CD4-positive, alpha-beta T cell treated with Interleukin-17A for 1 hour (primary cell): ENCODE measurements at places on chromosomes 1 and 21.
A peak's percentile ranks its signal among the peaks of the same experiment; 100 is the strongest.

GRCh38 chr1:178650934-178651511 is 74.0 kb upstream of the RALGPS2 start:
- no peak for DNase-seq

DNA sequence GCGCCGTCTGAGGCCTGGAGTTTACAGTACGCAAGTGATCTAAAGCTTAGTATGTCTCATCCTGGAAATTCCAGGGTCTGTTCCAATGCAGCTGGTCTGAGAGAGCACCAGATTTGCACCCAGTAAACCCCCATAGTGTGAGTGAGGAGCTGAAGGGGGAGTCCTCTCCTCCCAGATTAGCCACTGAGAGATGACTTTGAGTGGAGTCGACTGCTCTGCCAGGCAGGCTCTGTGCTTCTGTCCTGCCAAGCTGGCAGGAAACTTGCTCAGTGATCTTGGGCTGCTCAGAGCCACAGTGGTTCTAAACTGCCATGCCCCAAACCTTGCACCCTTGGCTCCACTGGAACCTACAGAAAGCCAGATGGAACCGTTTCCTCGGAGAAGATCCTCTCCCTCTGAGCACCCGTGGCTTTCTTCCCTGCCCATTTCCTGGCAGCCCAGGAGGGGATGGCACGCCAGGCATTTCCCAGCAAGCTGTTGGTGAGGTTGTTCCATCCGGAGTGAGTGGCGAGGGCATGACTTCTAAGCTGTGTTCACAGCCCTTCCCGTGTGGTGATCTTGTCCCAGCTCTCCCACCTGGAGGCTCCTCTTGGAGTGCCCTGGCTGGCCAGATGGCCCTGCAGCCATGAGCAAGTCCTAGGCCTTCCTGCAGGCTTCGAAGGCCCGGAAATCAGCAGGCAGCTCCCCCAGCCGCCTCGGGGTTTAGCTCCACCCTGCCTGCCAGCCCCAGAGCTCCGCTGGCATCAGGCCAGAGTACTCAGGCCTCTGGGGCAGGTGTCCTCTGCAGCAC is 125.9 kb upstream of the VAMP3 start:
- DNase-seq = no peak

- no peak for DNase-seq
These were observed 96.7 kb downstream of the ESRRG start for GRCh38 chr1:216626394-216627067.

- DNase-seq = no peak
These were observed 99.8 kb downstream of the KAZN start for GRCh38 chr1:14698314-14698713.

DNA sequence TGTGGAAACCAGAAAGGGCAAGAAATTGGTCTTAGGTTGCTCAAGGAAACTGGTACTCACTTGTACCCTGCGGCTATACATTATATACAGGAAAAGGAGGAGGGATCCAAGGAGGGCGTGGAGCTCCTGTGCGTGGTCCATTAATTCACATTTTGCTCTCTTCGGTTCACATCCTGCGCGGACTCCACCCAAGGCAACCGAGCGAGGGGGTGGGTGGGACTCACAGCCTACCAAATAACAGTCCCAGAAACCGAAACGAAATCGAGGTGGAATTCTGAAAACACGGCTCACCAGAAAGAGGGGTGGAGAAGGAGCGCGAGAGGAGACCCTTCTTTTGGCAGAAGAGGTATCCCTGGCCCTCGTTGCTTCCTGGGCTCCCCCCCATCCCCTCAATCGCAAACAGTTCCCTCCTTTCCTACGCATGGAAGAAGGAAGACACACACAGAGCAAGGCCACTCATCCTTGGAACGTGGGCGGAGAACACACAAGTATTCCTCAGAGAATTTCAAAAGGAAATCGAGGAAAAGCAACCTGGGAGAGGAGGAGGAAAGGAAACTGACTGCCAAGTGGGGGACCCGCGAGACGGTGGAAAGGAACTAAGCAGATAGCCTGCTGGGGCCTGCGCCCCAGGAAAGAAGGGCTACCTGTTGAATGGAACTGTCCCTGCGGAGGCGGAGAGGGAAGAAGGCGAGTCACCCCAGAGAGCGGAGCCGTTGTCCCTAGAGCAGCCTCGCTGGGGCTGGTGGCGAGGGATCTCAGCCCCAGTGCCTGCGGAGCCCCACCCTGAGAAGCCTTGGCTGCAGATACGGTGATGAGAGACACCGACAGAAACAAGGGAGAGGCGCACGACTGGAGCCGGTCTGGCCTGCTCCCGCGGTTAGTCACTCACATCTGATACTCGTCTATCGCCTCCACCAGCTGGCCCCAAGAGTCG is 705 bp downstream of the AIDA start:
- peak; percentile 74 for DNase-seq

DNA sequence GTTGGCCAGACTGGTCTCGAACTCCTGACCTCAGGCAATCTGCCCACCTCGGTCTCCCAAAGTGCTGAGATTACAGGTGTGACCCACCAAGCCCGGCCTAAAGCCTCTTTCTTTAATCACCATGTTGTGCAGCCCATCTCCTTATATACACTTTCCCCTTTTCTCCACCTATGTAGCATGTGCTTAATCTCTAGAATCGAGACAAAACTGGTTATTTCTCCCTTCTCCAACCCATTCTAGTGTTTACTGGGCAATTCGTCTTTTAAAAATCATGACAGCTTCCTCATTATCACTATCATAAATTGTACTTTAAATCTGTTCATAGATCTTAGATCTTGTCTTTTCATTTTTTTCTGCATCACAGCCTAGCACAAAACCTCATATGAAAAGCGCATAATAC is 285.7 kb downstream of the PDE4B start:
- DNase-seq = no peak

- DNase-seq = no peak
These were observed 48.5 kb downstream of the BRINP3 start for GRCh38 chr1:190429141-190429540.

DNA sequence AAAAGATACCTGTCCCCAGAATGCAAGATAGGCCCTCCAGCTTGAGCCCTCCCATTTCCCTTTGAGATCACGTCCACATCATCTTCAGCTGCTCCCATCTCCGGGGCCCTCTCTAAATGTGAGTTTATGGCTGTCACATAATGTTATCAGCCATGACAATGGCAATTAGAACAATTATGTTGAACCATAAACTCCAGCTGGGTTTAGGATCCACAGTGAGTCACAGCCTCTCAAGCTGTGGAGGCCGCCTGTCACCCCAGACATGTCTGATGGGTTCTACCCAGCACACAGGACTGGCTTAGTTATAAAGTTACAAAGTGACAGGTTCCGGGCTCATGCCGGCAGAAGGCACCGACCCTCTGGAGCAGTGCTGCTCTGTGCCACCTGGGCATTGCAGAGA is 597.3 kb downstream of the PTPRU start:
- DNase-seq = no peak

DNA sequence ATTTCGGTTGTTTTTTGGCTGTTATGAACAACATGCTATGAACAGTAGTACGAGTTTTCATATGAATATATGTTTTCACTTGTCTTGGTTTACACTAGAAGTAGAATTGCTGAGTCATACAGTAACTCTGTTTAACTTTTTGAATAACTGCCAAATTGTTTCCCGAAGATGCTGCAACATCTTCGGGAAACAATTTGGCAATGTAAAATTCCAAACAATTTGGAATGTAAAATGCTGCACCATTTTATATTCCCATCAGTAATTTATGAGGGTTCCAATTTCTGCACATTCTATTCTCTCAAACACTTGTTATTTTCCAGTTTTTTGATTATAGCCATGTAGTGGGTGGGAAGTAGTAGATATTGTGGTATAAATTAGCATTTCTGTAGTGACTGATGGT is 11.6 kb downstream of the PCBP3 start:
- DNase-seq = no peak

DNA sequence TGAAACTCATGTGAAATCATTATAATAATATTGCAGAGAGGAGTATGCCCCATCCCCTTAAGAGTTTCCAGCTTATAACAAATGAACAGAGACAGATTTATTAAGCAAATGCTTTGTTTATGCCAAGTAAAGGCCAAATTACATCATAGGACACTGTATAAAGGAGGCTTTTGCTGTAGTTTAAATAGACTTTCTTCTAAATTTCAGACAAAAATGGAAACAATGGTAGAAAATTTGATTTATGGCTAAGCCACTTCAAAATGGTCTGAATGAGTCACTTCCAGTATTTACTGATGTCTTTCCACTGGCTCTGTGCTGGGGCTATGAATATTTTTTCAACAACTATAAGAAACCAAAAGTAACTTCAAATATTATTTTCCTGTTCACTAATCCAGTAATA is 81.1 kb upstream of the ST6GALNAC5 start:
- no peak for DNase-seq

DNA sequence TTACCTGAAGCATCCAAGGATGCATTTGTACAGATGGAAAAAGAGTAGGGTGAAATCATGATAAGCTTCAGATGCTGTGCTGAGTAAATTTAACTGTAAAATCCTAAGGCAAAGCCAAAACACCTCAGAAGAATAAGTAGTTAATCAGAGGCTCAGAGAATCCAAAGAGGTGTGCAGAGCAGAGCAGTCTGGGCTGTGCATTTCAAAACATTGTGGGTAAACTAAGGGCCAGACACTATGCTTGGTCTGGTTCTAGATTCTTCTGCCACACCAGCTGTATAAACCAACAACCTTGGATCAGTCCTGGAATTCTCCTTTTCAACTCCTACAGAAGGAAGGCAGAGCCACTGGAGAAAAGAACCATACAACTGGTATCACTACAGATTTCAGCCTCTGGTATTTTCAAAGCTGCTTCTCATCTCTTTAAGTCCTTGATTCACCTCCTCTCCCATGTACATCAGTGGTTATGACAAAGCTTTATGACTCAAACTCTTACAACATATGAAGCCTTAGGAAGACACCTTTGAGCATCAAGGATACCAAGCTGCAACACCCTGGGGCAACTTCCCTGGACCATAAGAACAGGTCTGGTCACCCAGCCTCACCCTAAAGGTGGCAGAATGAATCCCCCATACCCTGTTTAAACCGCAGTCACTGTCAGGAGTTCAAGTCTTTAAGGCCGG is 11.6 kb upstream of the HIPK1 start:
- no peak for DNase-seq

DNA sequence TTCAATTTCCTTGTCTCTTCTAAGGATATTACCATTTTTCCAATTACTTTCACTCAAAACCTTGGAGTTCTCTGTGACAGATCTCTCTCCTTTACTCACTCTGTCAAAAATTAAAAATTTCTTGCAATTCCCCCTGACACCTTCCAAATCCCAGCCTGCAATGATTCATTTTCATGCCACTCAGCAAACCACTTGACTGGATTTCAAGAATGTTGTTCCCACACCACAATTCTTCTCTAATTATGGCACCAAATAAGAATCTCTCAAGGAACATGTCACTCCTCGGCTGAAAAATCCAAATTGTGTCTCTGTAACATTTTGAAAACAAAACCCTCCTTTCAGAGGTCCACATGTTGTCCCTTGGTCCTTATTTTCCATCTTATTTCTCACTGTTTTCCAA is 438.9 kb upstream of the ZP4 start:
- no peak for DNase-seq

DNA sequence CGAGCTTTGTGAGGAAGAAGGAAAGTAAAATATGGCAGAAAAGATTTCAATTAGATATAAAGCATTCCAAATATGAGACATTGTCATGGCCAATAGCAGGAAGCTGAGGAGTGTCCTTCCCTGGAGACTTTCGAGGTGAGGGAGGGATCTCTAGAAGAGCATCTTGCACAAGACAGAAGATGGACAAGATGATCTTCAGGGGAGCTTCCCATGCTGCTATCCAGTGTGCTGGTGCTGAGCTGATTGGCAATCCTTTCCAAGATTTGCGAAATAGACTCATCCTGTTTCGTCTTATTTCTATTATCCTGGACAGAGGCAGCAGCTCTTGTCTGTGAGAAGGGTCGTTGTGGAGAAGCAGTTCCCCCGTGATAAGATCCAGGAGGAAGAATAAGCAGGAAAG is 342.0 kb upstream of the CAMK1G start:
- no peak for DNase-seq

- no peak for DNase-seq
These were observed 66.0 kb downstream of the VCAM1 start for GRCh38 chr1:100785470-100786052.

DNA sequence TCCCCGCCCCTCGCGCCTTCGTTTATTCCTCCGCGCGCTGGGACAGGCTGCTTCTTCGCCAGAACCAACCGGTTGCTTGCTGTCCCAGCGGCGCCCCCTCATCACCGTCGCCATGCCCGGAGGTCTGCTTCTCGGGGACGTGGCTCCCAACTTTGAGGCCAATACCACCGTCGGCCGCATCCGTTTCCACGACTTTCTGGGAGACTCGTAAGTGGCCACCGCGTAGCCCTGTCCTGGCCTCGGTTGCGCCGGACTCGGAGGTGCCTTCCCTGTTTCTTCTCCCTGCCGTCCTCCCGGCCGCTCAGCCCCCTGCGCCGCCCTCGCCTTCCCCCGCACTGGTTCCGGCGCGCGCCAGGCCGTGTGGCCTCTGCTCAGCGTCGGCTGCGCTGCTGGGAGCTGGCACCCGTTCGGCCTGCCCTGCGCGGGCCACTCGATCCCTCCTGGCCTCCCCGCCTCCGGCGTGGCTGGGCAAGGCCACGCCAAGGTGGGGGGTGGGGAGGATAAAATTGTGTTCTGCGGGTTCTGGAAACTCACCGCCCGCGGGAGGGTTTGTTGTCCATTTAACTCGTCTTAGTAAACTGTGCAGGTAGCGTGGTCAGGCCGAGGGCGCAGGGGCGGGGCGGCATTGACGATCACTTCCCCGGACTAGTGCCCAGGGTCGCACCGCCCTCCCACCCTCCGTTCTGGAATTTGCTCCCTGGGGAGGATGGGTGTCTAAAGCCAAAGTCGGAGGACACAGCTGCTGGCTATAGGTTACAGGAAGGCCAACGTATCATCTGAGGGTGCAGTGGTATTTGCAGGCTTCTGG is at the start of gene PRDX6:
Gene PRDX6, plus strand, starts transcription at position 50 of the 808 bp plus-strand sequence. Its CDS starts 63 bp downstream, at position 113.
- no peak for DNase-seq
